ENCODE measurements at places on chromosomes 16 and 17.

DNA sequence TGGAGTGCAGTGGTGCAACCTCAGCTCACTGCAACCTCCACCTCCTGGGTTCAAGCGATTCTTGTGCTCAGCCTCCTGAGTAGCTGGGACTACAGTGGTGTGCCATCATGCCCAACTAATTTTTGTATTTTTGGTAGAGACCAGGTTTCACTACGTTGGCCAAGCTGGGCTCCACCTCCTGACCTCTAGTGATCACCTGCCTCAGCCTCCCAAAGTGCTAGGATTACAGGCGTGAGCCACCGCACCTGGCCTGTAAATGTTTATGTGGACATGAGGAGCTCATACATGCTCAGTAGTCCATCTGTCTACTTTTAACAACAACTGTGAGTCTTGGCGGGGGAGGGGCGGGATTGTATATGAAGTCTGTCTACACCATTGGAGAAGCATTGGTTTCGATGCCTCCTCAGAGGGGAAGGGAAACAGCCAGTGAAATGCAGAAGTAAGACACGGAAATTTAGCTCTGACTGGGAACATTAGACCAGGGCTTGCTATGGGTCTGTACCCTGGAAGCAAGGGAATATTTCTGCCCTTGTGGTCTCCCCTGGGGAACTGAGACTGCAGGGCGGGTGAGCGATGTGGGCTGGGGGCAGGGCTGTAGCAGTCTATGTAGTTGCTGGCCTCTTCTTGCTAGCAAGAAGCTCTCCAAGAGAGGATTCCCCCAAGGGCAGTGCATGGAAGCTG, 9.3 kb downstream of the NUBP1 start:
- DNase-seq, result peak; percentile 53

- DNase-seq, result no peak
These were observed 46.2 kb downstream of the SMPD3 start for GRCh38 chr16:68401871-68402747.

GRCh38 chr17:8629371-8630226, 926 bp downstream of the MYH10 start:
- DNase-seq, result peak; percentile 58

- no peak for DNase-seq
These were observed 263.0 kb downstream of the FTO start for GRCh38 chr16:53966821-53967571.

GRCh38 chr17:50501054-50501453, 7.2 kb upstream of the MYCBPAP start:
- DNase-seq, result peak; percentile 49

DNA sequence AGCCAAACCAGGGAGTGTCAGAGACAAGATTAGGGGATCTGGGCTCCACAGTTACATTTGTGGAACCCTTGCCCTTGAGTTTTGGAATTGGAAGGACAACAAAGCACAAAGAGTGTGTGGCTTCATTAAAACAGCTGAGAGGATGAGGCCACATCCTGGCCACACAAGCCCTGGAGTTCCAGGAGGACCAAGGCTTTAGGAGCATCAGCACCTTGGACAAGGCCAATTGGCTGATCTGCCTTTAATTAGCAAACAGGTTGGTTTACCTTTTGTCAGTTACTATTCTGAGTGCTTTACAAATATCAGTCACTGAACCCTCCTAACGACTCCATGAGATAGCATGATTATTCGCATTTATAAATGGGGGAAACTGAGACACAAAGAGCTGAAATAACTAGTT, 54.7 kb downstream of the SLC6A2 start:
- DNase-seq, result no peak

- DNase-seq, result no peak
These were observed 27.5 kb downstream of the TRPV2 start for GRCh38 chr17:16442594-16443510.

DNA sequence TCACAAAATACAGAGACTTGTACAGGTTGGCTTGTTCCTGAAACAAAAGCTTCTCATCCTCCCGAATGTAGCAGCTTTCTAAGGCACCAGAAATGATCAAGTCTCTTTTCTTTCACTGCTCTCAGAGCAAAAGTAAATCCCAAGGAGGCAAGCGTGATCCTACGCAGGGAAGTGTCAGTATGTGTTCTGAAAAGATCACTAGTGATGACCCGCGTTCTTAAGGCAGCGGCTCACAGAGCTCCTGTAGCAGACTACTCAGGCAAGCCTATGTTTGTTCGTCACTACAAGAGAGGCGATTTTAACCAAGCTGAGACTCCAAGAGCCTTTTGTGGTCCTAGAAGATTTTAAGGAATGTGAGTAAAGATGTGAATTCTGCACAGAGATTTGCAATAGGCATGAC, 34.5 kb downstream of the WIPI1 start:
- DNase-seq, result no peak

- peak; percentile 84 for DNase-seq
These were observed at the start of gene ZDHHC1 for GRCh38 chr16:67415872-67416793. Gene ZDHHC1 (minus strand): TSS chr16:67416477. CDS start chr16:67407775, 8,702 bp downstream.

DNA sequence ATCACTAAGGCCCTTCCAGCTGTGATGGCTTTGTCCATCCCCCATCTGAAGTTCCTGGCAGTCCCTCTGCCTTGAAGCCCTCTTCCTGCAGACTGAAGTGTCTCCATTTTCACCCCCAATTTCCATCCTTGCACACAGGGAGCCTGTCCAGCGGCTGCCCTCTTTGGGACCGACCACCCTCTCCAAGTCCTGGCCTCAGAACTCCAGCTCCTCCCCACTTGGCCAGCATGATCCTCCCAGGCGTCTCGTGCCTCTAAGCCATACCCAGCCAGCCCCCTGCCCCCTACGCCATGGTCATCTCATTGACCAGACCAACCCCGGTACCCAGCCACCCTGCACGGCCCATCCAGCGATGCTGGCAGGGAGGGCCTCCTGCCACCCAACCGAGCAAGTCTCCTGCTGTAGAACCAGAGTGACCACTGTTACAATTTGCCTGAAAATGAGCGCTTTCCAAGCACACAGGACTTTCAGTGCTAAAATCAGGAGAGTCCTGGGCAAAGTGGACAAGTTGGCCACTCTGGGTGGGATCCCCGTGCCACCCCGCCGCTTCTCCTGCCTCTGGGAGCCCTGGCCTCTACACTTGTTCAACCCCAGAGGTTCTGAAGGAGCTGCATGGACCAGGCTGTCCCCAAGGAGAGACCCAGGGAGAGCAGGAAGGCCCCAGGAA, 362.0 kb downstream of the SEC14L1 start:
- peak; percentile 11 for DNase-seq

- DNase-seq, result no peak
These were observed 92.3 kb downstream of the LITAF start for GRCh38 chr16:11494433-11494832.

GRCh38 chr16:87117936-87118335, 199.3 kb downstream of the C16orf95 start:
- DNase-seq, result no peak

DNA sequence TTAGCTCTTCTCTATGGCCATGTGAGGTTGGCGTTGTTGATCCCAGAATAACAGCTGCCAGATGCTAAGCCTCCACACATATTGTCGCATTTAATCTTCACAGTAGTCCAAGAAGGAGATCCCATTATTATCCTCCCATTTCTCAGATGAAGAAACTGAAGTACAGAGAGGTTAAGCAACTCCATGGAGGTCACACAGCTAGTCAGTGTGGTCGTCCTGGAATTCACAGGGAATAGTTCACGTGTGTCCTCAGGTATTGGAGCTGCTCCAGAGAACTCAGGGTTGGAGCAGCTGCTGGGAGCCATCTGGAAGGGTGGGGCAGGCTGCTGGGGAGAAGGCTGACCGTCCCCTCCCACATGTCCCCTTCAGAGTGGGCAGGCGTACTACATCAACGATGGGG, 19.5 kb downstream of the SDR42E2 start:
- DNase-seq, result no peak

DNA sequence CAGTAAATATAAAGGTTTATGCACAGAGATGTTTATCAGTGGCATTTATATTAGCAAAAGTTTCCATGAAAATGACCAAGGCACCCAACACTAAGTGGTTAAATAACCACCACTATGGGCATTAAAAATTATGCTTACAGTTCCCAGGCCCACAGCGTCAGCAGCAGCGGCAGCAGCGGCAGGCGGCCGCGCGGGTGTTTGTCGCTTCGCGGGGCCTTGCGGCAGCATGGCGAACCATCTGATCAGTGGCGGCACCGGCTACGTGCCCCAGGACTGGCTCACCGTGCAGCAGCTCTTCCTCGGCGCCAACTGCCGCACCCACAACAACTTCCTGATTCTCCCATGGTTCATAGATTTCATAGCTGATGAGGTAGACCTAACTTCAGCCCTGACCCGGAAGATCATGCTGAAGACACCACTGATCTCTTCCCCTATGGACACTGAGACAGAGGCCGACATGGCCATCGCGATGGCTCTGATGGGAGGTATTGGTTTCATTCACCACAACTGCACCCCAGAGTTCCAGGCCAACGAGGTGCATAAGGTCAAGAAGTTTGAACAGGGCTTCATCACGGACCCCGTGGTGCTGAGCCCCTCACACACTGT, 71.0 kb downstream of the GRIN2A start:
- no peak for DNase-seq
